ENCODE measurements at places on chromosomes 4 and X.

GRCh38 chr4:23877758-23878229, 12.1 kb downstream of the PPARGC1A start:
- no peak for DNase-seq

DNA sequence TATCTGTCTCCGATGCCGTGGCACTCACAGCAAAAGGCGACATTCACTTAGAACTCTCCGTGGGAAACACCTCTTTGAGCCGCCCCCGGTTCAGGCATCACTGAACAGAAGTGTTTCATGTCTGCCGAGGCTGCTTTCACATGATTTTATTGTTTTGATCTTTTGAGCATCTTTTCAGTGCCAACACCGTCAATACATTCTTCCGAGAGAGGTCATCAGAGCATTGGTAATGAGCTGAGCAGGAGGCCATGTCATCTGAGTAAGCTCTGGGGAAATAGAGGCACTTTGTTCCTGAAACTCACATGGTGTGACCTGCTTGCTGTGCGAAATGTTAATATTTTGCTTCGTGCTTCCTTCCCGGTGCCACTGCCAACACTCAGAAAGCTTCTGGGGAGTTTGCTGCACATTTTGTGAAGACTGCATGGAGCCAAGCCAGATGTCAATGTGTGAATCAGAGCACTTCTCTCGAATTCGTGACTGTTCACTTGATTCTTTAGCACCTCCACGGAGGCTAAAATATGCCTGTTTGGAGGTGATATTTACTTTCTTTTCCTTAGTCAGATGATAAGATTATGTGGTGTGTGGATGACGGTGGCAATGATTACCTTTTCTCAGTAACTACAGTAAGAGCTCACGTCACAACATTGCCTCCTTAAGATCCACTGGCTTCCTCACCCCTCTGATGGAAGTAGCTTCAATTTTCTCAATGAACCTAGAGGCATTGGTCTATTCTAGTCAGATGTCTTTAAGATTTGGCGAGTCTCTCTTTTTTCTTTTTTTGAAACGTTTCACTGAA, 222.3 kb upstream of the HS3ST1 start:
- no peak for DNase-seq

DNA sequence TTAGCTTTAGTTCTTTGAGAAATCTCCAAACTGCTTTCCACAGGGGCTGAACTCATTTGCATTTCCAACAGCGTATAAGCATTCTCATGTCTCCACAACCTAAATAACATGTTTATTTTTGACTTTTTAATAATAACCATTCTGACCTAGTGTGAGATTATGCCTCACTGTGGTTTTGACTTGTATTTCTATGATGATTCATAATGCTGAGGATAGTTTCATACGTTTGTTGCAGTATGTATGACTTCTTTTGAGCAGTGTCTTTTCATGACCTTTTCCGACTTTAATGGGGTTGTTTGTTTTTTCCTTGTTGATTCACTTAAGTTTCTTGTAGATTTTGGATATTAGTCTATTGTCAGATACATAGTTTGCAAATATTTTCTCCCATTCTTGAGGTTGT, 1833.0 kb upstream of the PCDH10 start:
- no peak for DNase-seq

DNA sequence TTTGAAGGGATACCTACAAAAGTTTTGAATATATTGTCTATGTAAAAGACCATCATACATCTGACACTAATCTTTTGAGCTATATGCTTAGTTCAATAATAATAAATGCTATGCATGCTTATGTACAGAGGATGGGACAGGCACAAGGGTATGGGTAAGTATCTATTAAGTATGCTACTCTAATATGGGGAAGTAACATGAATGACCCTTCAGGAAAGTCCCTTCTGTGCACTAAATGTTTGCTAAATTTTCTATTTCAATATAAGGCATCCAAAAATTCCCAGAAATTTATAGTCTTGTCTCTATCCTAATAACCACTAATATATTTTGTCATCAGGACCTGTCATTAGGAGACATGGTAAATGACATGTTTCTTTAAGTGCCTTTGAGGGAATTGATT, 19.0 kb downstream of the ATP8A1 start:
- DNase-seq, result no peak

DNA sequence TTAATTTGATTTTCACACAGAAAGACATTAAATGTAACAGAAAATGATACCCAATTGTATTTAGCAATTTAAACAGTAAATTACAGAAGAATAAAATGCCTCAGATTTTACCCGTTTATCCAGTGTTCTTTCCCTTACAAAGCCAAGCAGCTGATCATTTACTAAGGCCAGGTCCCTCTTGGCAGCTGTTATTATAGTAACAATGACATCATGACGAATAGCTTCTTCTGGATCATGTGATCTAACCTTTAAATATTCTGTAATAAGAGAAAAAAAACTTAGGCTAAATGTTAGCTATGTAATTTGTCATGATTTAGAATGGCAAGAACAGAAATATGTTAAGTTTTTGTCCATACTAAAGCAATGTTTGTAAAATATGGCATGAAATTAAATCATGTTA, 69.4 kb downstream of the PDS5A start:
- DNase-seq, result no peak

GRCh38 chr4:8461616-8462015, 21.0 kb downstream of the TRMT44 start:
- no peak for DNase-seq

DNA sequence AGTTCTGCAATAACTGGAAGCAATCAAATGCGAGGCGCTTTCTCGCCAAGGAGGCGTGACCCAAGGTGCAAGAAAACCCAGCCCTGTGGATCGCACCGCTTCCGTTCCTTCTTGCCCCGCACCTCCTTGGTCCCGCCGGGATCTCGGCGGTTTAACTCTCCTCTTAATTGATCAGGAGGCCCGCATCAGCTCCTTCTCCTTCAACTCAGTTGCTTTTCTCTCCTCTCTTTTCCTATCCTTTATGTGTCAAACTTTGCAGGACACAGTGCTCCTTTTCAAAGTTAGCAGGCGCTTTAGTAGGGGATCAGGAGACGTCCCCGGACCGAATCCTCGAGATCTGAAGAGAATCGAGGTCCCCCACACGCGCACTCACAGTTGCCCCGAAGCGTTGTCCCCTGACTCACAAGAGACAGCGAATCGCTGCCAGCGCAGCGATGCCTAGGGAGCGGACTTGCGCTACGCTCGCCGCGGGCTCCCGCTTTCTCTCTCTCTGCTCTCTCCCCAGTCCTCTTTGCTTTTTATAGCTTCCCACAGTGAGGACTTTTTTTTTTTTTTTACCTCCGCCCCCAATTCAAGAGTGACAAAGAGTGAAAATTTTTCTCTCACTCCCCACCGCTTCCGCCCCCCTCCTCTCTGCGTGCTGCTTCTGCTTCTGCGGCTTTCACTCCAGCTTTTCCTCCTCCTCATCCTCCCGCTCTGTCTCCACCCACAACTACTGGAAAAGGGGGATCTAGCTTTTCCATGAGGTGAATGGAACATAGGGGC, at the start of gene DKK2:
Gene DKK2, minus strand, starts transcription at position 495 of the 765 bp plus-strand sequence. CDS start 722 bp downstream, outside the sequence.
- peak; percentile 17 for DNase-seq

DNA sequence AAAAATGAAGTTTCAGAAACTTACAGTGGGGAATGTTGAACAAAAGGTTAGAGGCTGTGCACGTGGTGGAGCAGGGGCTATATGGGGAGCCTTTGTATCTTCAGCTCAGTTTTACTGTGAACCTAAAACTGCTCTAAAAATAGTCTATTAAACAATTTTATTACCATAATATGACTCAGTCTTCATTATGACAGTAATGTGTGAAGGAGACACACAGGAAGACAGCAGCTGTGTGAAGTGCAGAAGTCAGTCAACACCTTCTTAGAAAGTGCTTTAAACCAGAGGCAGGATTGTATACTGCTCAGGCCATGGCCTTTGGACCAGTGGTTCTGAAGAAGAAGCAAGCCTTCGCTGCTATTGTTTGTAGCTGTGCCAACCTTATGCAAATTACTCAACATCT, 89.7 kb downstream of the ARHGAP10 start:
- no peak for DNase-seq

DNA sequence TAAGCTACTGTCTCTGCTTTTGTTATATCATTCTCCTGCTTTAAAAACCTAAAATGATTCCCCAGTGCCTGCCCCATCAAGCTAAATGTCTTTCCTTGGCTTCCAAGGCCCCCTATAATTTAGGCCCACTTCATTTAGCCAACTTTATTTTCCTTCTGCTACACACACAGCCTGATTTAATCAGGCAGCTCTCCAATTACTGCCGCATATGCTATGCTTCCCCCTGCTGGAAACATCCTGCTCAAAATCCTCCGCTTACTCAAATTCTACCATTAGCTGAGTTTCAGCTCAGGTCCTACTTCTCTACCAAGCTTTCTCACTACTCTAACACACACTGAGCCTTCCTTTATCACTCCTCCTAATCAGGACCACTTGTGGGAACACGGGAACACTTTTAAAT, 17.0 kb downstream of the LAMP2 start:
- DNase-seq, result peak; percentile 65

DNA sequence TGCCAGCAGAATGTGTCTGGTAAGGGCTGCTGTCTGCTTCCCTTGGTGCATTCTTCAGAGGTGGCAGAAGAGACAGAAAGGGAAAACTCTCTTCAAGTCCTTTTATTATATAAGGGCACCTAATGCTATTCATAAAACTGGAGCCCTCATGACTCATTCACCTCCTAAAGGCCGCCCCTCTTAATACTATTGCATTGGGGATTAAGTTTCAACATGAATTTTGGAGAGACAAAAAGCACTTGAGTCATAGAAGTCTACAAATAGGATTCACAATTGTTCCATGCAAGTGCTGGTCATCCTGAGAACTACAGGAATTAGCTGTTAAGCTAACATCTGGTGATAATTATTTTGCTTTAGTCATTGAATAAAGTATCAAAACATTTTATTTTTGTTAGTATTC, 349.5 kb downstream of the HS3ST1 start:
- DNase-seq, result no peak

GRCh38 chr4:103144926-103145325, 45.3 kb upstream of the BDH2 start:
- no peak for DNase-seq

GRCh38 chr4:188647820-188648370, 508.7 kb downstream of the TRIML1 start:
- no peak for DNase-seq

DNA sequence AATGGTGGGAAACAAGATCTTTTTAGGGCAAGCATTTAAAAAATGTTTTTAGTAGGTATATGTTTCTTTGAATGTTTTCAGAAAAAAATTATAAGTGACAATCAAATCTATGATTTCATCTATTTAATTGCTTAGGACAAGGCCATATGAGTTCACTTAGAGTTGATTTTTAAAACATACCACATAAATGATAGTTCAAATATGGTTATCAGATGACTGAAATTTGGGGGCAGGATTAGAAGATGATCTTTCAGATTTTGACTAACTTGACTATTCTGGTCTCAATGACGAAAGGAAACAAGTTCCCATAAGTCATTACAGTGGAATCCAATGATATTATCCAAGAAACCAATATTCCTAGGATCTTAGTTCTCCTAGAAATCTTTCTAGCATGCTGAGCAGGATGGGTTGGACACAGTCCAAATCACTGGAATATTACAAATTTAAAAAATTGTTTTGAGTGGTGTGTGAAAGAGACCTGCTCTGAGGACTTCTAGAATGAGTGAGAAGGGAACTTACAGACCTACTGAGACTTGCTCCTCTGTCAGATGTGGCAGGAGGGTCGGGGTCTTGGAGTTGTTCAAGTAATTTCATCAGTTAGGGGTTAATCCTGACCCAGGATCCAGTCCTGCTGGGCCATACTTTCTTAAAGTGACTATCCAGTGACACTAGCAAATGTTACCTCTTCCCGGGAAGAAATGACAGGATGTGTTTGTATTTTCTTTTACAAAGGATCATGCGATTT, 20.0 kb downstream of the RHOH start:
- DNase-seq, result no peak
